ENCODE measurements at places on chromosomes 1 and 21.

- peak; percentile 22 for DNase-seq
Observed at GRCh38 chr1:205012391-205013140, 30.4 kb upstream of the CNTN2 start.

- no peak for DNase-seq
Observed at GRCh38 chr1:197598935-197599334, 176.3 kb downstream of the DENND1B start.

GRCh38 chr1:82392513-82392912 lies 591.8 kb downstream of the ADGRL2 start:
- peak; percentile 35 for DNase-seq

DNA sequence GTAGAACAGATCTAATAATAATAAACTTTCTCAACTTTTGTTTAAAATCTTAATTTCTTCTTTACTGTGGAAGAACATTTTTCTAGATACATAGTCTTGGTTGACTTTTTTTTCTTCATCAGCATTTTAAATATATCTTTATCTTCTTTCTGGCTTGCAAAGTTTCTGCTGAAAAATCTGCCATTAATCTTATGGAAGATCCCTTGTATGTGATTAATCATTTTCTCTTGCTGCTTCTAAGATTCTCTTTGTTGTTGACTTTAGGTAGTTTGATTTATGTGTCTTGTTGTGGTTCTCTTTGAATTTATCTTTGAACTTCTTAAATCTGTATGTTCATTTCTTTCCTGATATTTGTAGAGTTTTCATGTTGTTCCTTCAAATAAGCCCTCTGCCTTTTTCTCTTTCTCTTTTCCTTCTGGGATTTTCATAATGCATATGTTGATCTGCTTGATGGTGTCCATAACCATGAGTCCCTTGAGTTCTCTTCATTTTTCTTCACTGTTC lies 657.6 kb upstream of the CXADR start:
- DNase-seq: no peak

- DNase-seq: peak; percentile 17
Observed at GRCh38 chr1:63152572-63152971, 169.8 kb upstream of the FOXD3 start.

DNA sequence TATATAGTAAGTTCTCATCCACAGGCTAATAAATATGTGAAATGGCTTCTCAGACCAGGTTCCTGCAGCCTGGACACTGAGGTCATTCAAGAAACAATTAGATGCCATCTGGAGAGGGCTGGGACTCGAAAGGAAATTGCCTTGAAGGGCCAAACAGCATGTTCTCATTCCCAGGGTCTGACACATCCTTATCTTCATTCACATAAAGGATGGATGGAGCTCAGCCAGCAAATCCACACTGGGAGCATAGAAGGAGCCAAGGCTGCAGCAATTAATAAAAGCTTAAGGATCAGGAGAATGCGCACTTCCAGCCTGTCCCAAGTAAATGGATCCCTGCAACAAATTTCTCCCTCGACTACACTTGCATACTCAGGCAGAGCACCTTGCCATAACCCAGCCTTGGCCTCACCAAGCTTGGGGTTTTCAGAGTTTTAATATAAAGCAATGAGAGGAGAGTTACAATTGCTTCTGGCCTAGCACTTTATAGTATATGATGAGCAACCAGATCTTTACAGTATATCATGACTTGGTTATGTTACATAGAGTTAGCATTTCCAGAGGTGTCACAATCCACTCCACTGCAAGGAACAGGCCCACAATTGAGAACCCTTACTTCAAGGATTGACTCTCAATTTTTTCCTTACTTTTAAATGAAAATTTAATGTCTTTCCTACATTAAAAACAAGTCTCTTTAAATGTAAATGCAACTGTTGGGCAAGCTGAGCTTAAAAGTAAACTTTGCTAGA lies 55.9 kb downstream of the BCAR3 start:
- DNase-seq: peak; percentile 62

GRCh38 chr1:19154876-19155275 lies 55.2 kb downstream of the UBR4 start:
- DNase-seq: no peak
